ENCODE measurements at places on chromosomes 3 and 15.

- H3K36me3 ChIP-seq = no peaks in the 10 kb centered on the region
- H3K27ac ChIP-seq = no peak overlapping the region
- DNase-seq = no peak
- peaks cover 65% of the 10 kb centered on the region for H3K27me3 ChIP-seq
- no peaks in the 10 kb centered on the region for H3K4me1 ChIP-seq
These were observed 9.5 kb upstream of the NR2F2 start for GRCh38 chr15:96320703-96321638.

GRCh38 chr15:66278056-66278455 lies 15.3 kb upstream of the DIS3L start:
- H3K4me1 ChIP-seq = no peaks in the 10 kb centered on the region
- no peak overlapping the region for H3K4me3 ChIP-seq
- no peaks in the 10 kb centered on the region for H3K36me3 ChIP-seq
- DNase-seq = no peak
- no peak overlapping the region for H3K27ac ChIP-seq
- peaks cover 7% of the 10 kb centered on the region for H3K27me3 ChIP-seq

- no peaks in the 10 kb centered on the region for H3K36me3 ChIP-seq
- no peaks in the 10 kb centered on the region for H3K27me3 ChIP-seq
- H3K27ac ChIP-seq = no peak overlapping the region
- peaks cover 11% of the 10 kb centered on the region for H3K4me1 ChIP-seq
- no peak overlapping the region for H3K4me3 ChIP-seq
- DNase-seq = no peak
These were observed 37.3 kb downstream of the NMNAT3 start for GRCh38 chr3:139640456-139640855.

DNA sequence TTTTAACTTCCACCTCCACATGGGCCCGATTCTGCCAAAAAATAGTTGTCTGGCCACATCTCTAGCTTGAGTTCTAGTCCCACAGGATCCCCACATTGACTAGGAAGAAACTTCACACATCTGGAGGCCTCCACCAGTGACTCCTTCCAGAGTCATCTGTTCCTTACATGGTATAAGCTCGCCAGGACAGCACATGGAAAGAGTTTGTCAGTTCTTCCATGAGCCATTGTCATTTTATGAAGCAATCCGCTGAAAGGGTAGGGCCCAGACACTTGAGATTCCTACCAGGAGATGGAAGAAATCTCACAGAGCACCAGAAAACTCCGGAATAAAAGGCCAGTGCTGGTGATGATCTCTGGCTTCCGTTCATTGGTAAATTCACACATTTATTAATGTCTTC lies 350.5 kb upstream of the ICE2 start:
- no peaks in the 10 kb centered on the region for H3K4me1 ChIP-seq
- H3K27ac ChIP-seq = no peak overlapping the region
- no peak for DNase-seq
- no peaks in the 10 kb centered on the region for H3K36me3 ChIP-seq
- no peak overlapping the region for H3K4me3 ChIP-seq

GRCh38 chr3:150746791-150747590 lies 16.0 kb downstream of the SIAH2 start:
- H3K27ac ChIP-seq = peak overlapping the region; percentile 86
- peaks cover 92% of the 10 kb centered on the region for H3K36me3 ChIP-seq
- no peak overlapping the region for H3K4me3 ChIP-seq
- DNase-seq = no peak
- peaks cover 88% of the 10 kb centered on the region for H3K4me1 ChIP-seq

GRCh38 chr15:75590239-75590638 lies 11.1 kb upstream of the PTPN9 start:
- no peaks in the 10 kb centered on the region for H3K27me3 ChIP-seq
- DNase-seq = no peak
- H3K4me1 ChIP-seq = peaks cover 17% of the 10 kb centered on the region
- H3K27ac ChIP-seq = peak overlapping the region; percentile 42

- peaks cover 9% of the 10 kb centered on the region for H3K27me3 ChIP-seq
- H3K4me1 ChIP-seq = no peaks in the 10 kb centered on the region
- no peaks in the 10 kb centered on the region for H3K36me3 ChIP-seq
- DNase-seq = no peak
- no peak overlapping the region for H3K27ac ChIP-seq
- no peak overlapping the region for H3K4me3 ChIP-seq
These were observed 151.6 kb downstream of the SERPINI1 start for GRCh38 chr3:167887096-167887495.

GRCh38 chr3:53187430-53187829 lies 26.4 kb downstream of the PRKCD start:
- H3K36me3 ChIP-seq = peaks cover 25% of the 10 kb centered on the region
- no peak overlapping the region for H3K27ac ChIP-seq
- no peaks in the 10 kb centered on the region for H3K27me3 ChIP-seq
- H3K4me1 ChIP-seq = no peaks in the 10 kb centered on the region

GRCh38 chr3:117427081-117427480 lies 717.5 kb downstream of the TUSC7 start:
- no peak for DNase-seq
- no peaks in the 10 kb centered on the region for H3K27me3 ChIP-seq
- no peak overlapping the region for H3K27ac ChIP-seq
- no peaks in the 10 kb centered on the region for H3K36me3 ChIP-seq

GRCh38 chr3:169390271-169390670 lies 273.2 kb downstream of the MECOM start:
- no peaks in the 10 kb centered on the region for H3K4me1 ChIP-seq
- no peak for DNase-seq
- no peak overlapping the region for H3K4me3 ChIP-seq
- no peaks in the 10 kb centered on the region for H3K36me3 ChIP-seq
- peaks cover 9% of the 10 kb centered on the region for H3K27me3 ChIP-seq

DNA sequence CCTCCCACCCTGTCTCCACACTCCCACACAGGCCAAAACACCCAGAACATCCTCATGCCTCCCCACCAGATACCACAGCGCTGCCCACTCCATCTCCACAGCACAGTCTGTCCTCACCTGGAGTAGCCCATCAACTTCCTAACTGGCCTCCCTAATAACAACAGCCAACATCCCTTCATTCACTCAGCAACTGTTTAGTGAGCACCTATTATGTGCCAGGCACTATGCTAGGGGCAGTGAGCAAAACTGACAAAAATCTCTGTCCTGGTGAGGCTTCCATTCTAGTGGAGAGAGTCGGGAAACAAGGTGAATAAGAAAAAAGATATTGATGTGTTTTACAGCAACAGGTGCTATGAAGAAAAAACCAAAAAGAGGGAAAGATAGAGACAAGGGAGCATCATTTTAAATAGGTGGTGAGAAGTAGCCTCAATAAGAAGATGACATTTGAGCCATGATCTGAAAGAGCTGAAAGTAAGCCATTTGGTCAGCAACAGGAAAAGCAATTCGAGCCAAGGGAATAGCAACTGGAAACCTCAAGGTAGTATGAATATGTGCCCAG lies 523.9 kb downstream of the SHQ1 start:
- H3K36me3 ChIP-seq = no peaks in the 10 kb centered on the region
- H3K4me3 ChIP-seq = no peak overlapping the region
- peaks cover 6% of the 10 kb centered on the region for H3K27me3 ChIP-seq
- DNase-seq = no peak
- no peak overlapping the region for H3K27ac ChIP-seq
- H3K4me1 ChIP-seq = peaks cover 1% of the 10 kb centered on the region

DNA sequence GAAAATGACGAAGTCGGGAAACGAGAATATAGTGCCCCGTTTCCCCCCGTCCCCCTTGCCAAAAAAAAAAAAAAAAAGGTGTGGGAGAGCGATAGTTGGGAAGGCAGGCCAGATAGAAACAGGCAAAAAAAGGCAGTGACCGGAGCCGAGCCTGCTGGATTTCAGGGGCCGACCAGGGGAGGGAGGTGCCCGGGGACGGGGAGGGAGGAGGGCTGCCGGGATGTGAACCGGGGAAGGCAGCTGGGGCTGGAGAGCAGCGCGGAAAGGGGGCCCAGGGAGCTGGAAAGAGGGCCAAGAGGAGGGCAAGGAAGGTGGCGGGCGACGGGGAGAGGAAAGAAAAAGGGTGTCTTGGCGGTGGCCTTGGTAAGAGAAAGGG lies 837 bp downstream of the LRRN1 start:
- H3K4me1 ChIP-seq = peaks cover 7% of the 10 kb centered on the region
- no peak overlapping the region for H3K27ac ChIP-seq
- H3K36me3 ChIP-seq = no peaks in the 10 kb centered on the region
- peak overlapping the region; percentile 47 for H3K4me3 ChIP-seq

GRCh38 chr3:32952369-32953077 lies 1.1 kb downstream of the CCR4 start:
- H3K4me3 ChIP-seq = peak overlapping the region; percentile 94
- peak overlapping the region; percentile 93 for H3K27ac ChIP-seq
- peaks cover 56% of the 10 kb centered on the region for H3K36me3 ChIP-seq
- H3K27me3 ChIP-seq = no peaks in the 10 kb centered on the region

DNA sequence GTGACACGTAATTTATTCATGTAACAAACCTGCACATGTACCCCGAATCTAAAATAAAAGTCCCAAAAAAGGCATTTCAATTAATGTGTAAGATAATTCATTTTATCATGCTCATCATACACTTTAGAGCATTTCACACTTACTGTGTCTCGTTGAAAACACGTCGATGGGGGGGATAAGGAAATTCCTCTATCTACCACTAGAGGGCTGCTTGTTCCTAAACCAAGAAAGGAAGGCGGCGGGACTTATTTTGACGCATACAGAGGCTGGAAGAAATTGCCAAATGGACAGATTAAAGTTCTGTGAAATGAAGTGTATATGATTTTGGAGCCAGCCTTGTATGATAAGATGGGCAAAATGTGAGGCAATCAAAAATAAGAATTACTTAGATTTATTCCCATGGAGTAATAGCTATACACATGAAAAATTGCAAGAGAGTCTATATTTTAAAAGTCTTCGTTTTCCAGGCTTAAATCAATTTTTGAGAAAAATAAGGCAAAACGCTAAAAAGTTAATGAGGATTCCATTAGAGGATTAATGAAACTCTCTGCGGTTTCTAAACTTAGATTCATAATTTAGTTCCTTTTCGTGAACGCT lies 346.8 kb downstream of the CNTN3 start:
- no peak for DNase-seq
- H3K4me3 ChIP-seq = no peak overlapping the region
- no peaks in the 10 kb centered on the region for H3K27me3 ChIP-seq
- H3K36me3 ChIP-seq = no peaks in the 10 kb centered on the region
- H3K4me1 ChIP-seq = no peaks in the 10 kb centered on the region
- no peak overlapping the region for H3K27ac ChIP-seq

DNA sequence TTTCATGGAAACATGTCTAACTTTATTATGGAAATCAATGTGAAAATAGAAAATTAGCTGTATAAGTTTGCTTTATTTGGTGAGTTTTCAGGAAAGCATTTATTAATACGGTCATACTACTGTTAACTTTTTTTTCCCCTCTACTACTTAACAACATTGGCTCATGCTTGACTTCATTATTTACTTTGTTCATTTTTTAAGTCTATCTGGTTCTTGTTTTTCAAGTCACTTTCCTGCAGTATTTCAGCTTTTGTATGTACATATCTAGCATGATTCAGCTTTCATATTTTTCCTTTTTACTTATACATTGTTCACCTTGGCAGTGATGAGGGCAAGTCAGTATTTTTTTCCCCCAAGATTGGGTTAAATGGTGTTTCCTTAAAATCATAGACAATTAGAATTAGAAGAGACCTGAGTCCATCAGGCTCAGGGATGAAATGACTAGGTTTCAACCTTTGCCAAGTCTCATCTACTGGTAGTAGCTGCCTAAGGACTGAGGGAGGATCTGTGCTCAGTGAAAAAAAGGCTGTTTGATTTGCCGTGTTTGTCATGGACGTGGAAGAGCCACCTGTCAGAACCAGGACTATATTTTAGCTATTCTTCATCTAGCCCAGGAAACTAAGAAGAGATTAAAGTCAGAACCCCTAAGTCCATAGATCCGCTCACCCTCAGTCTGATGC lies 15.4 kb downstream of the TMOD3 start:
- H3K36me3 ChIP-seq = peaks cover 7% of the 10 kb centered on the region
- no peak overlapping the region for H3K4me3 ChIP-seq
- no peak overlapping the region for H3K27ac ChIP-seq

- no peaks in the 10 kb centered on the region for H3K36me3 ChIP-seq
- no peak overlapping the region for H3K4me3 ChIP-seq
- DNase-seq = no peak
- H3K4me1 ChIP-seq = no peaks in the 10 kb centered on the region
- H3K27me3 ChIP-seq = no peaks in the 10 kb centered on the region
These were observed 126.2 kb downstream of the ASB7 start for GRCh38 chr15:100728371-100729201.

DNA sequence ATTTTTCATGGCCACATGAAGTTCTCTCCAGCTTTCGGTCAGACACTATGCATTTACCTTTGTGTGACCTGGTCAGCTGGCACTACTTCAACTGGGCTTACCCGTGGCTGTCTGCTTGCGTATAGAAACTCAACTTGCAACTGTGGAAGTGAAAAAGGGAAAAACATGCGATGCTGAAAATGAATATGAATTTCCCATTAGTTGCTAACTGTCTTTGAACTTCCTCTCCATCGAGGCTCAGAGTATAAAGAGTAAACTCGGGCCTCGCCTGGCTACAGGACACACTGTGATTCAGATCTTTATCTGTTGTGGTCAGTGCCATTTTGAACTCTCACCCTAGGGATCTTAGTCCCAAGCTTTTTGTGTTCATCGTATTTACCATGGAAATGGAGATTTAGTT lies 26.8 kb downstream of the NFKBIZ start:
- peaks cover 12% of the 10 kb centered on the region for H3K27me3 ChIP-seq
- DNase-seq = no peak
- H3K36me3 ChIP-seq = no peaks in the 10 kb centered on the region

DNA sequence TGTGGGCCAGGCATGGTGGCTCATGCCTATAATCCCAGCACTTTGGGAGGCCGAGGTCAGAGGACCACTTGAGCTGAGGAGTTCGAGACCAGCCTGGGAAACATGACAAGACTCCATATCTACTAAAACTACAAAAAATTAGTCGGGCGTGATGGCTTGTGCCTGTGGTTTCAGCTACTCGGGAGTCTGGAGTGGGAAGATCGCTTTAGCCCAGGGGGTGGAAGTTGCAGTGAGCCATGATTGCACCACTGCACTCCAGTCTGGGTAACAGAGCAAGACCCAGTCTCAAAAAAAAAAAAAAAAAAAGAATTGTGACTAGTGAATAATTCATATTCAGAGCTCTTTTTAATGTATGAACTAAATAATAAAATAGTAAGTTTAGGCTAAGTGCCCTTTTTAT lies 87.8 kb upstream of the TSEN2 start:
- no peak overlapping the region for H3K27ac ChIP-seq
- peaks cover 29% of the 10 kb centered on the region for H3K4me1 ChIP-seq
- DNase-seq = no peak
- H3K27me3 ChIP-seq = peaks cover 15% of the 10 kb centered on the region

- no peaks in the 10 kb centered on the region for H3K4me1 ChIP-seq
- DNase-seq = no peak
- H3K4me3 ChIP-seq = no peak overlapping the region
These were observed 20.5 kb upstream of the ACTC1 start for GRCh38 chr15:34815836-34816235.

DNA sequence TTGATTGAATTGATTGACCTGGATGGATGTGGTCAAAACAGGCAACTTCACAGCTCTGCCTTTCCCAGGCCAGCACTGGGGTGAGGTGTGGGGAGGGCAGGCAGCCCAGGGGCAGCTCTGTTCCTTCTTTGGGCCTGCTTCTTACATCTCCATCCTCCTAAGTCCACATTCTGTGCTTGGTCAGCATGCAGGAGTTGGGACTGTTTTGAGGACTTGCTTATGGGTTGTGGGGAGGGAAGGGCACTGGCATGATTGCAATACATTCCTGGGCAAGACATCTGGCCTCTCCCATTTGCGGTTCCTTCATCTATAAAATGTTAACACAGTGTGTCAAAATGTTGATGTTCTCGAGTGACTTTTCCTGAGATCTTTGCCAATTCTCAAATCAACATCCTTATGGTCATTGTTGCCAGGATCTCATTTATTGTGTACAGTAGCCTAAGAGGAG lies 84.1 kb downstream of the ST6GAL1 start:
- no peak for DNase-seq
- peaks cover 45% of the 10 kb centered on the region for H3K4me1 ChIP-seq
- no peak overlapping the region for H3K27ac ChIP-seq
- H3K4me3 ChIP-seq = no peak overlapping the region
- peaks cover 53% of the 10 kb centered on the region for H3K36me3 ChIP-seq
- no peaks in the 10 kb centered on the region for H3K27me3 ChIP-seq
